Inflammatory macrophage treated with lipopolysaccharide for 4 hours (primary cell): ENCODE measurements at places on chromosomes 12 and 14.
A peak's percentile ranks its signal among the peaks of the same experiment; 100 is the strongest.

GRCh38 chr14:51533160-51533559 is 118.5 kb upstream of the FRMD6 start:
- DNase-seq = no peak

DNA sequence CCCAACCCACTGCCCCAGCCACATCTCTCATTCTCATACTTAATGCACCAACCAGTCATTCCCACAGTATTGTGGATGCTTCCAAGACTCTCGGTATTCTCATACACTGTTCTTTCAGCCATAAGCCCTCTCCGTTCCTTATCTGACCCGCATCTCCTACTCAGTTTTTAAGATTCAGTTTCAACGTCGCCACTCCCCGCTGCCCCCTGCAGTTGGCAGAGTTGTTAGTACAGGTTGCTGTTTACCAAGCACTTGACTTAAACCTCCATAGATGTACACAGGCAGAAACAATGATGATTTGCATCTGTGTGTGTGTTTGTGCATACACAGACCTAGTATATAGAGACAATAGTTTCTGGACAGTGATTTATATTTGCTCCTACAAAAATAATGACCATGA is 40.2 kb downstream of the PAH start:
- no peak for DNase-seq

DNA sequence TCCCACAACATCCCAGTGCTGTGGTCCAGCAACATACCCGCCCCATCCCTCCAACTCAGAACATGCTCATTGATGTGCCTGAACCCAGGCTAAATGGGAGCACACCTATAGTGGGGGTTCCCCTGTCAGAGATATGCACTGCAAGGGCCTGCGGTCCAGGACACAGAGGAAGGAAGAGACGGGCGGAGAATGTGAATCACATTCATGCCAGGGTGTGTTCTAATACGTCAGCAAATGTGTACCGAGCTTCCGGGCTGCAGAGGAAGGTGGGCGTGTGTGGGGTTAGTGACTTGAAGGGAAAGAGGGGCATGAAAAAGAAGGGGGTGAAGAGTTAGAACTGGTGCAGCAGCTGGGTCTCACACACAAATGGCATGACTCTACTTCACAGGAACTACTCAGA is 83.7 kb downstream of the DPF3 start:
- DNase-seq = peak; percentile 23

DNA sequence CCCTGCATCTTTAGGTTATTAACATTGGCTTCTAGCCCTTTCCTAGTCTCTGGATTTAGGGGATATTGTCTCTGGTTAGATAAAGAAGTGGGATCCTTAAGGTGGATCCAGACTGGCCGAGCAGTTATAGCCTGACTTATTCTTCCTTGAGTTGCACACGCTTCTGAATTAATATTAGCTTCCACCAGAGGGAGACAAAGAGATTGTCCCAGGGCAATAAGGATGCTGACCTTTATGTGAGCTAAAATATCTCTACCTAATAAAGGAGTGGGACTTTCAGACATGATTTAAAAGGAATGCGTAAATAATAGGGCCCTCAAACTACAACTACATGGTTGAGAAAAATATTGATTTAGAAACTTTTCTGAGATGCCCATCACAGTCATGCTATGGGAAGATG is 139.7 kb downstream of the SLCO1B3 start:
- DNase-seq = peak; percentile 7
